ENCODE measurements at places on chromosomes 1 and 21.

- no peak for DNase-seq
These were observed 247.6 kb downstream of the MRPL39 start for GRCh38 chr21:25359724-25360123.

GRCh38 chr1:107459204-107459904 is 318.5 kb downstream of the NTNG1 start:
- no peak for DNase-seq

GRCh38 chr1:154659823-154660592 is 52.0 kb upstream of the ADAR start:
- no peak for DNase-seq

GRCh38 chr1:35886577-35887431 is 3.8 kb downstream of the AGO1 start:
- no peak for DNase-seq

DNA sequence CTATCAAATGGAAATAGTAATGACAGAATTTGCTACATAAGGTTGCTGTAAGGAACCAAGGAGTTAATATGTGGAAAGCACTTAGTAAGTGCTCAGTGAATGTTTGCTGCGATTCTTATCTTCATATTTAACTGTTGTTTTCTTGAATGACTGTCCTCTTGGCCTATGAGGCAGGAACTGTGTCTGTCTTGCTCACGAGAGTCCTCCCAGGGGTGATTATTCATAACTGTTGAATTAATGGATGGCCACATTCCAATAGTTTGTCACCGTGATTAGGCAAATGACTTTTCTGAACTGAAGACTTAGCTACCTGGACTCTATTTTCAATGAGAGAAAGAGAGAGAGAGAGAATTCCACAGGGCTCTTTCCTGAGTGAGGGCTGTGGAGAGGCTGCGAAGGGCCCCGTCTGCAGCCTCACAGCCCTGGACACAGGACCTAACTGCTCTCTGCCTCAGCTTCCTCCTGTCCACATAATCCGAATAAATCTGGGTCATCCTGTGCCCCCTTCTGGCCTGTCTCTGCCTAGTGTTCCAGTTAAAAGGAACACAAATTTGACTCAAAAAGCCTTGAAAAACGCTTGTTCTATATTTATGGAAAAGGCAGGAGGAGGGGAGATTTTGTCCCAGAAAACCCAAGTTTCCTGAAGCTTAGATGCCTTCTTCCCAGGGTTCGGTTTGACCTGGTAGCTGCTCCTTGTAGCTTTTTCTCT is 8.5 kb downstream of the EDN2 start:
- no peak for DNase-seq

GRCh38 chr1:192539297-192540092 is 36.1 kb upstream of the RGS1 start:
- no peak for DNase-seq

- no peak for DNase-seq
These were observed 205.6 kb upstream of the KAZN start for GRCh38 chr1:14392859-14393365.

- no peak for DNase-seq
These were observed 107.6 kb downstream of the PLXNA2 start for GRCh38 chr1:208136459-208137182.

DNA sequence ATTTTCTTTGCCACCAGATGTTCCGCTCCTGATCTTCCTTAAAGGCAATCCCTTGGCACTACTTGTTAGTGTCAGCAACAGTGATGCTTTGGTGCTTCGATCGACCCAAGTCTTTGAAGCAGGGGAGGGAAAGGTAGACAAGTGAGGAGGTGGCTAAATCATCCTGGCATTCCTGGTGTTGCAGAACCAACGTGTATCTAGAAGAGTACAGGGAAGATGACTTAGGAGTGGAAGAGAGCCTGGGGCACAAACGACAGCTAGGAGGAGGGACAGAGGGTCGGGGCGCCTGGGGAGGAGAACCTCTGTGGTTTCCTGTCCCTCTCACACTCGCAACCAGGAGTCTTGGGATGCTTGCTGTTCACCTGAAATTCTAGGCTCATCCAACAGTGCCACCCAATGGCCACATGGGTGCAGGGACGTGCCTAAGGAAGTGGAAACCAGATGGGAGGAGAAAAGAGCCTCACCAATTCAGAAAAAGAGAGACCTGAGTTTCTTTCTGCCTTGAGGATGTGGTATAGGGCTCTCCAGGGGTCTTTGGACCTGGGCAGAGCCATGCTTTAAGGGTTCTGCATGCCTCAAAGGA is 9.5 kb upstream of the KCNA2 start:
- peak; percentile 51 for DNase-seq

GRCh38 chr1:3650248-3651025 is 534 bp upstream of the WRAP73 start:
- no peak for DNase-seq

DNA sequence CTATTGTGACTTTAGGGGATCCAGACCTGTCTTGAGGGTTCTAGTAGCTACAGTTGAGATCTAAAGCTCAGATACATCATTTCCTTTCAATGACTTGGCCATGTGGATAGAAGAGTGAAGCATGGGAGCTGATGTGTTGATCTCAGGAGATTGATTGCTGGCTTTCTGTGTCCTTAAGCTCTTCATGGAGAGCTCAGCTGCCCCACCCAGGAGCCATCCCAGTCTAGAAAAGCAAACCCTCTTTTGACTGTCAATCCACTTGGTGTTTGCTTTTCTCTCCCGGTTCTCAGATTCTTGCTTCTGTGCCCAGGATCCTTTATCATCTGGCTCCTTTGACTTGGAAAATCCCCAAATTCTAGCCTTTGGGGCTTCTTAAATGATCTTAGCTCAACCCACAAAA is 87.2 kb downstream of the ATP1A1 start:
- DNase-seq, result no peak

- no peak for DNase-seq
These were observed 9.3 kb downstream of the SLC2A5 start for GRCh38 chr1:9059891-9060744.

GRCh38 chr1:20073256-20073655 is 3.3 kb downstream of the PLA2G5 start:
- no peak for DNase-seq

GRCh38 chr1:89836252-89837035 is 15.6 kb downstream of the LRRC8D start:
- no peak for DNase-seq

DNA sequence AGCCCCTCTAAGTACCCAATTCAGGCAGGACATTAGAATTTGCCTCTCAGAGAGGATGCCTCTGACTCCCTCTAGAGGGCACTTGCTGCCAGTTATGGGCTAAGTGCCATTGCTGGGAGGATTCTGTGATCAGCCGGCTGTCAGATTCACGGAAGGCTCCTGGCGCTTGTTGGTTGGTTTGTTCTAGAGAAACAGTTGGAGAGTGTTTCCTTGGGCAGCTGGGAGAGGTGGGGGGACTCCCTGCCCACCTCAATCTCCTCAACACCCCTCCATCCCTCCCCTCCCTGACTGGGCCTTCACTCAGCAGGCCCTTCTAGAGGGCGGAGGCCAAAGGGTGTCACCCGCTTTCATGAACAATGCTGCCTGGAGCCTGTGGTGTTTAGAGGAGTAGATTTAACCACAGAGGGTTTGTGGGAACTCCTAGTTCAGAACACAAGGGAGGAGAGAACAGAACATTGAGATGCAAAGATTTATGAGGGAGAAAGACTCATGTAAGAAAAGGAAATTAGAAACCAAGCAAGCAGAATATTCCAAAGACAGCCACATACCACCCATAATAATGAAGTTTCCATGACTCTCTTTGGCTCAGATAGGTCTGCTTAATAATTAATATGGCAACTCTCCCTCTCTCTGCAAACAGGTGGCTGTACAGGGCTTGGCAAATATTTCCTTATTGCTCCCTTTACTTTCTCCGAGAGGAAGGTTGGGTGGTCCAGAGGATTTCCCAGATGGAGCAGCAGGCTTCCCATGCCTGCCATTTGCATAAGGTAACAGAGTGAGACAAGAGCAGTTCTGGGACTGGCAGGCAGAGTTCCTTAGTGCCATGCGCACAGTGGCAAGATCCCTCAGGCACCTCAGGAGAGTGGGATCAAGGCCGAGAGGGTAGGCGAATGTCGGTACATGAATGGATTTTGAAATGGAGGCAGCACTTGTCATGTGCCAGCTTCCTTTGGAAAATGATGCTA is 30.0 kb upstream of the ACP6 start:
- DNase-seq, result peak; percentile 16

GRCh38 chr1:99650030-99650429 is 4.1 kb downstream of the PALMD start:
- DNase-seq, result peak; percentile 18

- DNase-seq, result no peak
These were observed at the start of gene PLCH2 for GRCh38 chr1:2476061-2476999. TSS of gene PLCH2 (plus strand) at chr1:2476289. CDS start at chr1:2476589, 300 bp downstream.

DNA sequence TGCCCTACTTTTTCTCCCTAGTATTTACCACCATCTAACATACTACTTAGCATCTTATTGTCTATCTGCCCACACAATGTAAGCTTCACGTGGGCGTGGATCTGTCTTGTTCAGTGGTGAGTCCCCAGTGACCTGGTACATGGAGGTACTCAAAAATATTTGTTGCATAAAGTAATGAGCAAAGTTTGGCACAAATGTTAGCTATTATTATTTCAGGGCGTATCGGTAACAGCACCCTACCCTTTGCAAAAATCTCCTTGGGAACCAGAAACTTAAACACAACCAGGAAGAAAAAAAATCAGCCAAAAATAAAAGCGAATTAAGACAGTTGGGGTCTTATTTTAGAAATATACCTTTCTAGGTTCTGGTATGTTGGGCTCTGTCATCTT is 454 bp upstream of the NENF start:
- peak; percentile 32 for DNase-seq

GRCh38 chr21:45263534-45263933 is 24.2 kb downstream of the POFUT2 start:
- no peak for DNase-seq

DNA sequence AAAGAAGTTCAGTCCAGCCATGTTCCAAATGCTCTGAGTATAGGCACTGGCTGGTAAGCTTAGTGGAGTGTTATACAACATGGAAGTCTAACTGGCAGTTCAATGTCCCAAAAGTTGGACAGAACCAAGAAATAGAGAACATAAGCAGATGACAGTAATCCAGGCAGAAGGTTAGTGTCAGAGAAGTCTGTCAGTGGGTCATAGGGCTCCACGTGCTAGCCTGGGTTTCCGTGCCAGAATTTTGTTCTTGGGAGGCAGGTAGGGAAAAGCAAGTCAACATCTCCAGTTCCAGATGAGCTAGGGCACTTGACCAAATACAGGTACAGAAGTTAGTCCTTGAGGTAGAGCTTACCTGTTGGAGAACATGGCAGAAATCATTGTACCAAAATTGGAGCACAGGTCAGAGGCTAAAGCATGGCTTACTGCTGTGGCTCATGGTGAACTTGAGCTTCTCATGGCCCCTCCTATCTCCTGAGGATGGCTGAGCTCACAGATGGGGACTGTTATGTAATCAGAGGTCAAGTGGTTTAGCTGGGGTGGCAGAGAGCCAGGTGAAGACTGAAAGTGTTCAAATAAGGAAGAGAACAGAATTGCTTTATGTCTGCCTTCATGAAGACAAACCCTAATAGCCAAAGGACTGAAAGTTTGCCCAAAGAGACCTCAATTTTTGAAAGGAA is 170.8 kb downstream of the NFIA start:
- peak; percentile 20 for DNase-seq

GRCh38 chr1:205531191-205532025 is 26.9 kb downstream of the CDK18 start:
- no peak for DNase-seq

- no peak for DNase-seq
These were observed 65.3 kb upstream of the COL6A1 start for GRCh38 chr21:45916011-45916840.

DNA sequence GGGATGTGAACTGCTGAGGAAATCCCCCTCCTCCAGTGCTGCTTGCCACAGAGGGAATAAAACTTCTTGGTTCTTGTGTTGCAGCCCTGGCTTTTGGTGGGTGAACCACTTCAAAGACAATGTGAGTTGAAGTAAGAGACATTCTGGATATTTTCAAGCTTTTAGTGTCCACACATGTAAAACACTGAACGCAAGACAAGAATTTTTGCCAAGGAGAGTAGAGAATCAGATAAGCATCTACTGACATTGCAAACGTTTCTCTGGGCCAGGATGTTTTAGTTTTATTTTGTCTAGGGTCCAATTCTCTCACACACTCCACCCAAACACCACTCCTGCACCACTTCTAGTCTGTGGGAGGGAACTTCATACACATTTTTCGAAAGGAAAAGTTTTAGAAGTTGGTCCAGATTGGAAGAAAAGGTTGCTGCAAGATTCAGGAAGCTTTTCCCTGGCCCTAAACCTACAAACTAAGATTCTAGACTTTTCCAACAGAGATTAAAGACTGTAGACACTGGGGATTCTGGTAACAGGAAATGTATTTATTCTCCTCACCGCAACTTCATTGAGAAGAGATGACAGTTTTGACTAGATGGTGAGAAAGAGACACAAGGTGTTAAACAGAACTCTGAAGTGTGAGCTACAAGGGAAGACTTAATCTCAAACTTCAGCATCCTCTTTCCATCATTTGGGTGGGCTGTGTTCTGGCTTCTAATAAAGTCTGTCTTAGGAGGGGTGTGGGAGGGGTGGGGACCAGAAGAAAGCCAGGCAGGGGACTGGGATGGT is 16.1 kb downstream of the FASLG start:
- DNase-seq, result no peak

- no peak for DNase-seq
These were observed 99.6 kb downstream of the DDX20 start for GRCh38 chr1:111855260-111855659.

DNA sequence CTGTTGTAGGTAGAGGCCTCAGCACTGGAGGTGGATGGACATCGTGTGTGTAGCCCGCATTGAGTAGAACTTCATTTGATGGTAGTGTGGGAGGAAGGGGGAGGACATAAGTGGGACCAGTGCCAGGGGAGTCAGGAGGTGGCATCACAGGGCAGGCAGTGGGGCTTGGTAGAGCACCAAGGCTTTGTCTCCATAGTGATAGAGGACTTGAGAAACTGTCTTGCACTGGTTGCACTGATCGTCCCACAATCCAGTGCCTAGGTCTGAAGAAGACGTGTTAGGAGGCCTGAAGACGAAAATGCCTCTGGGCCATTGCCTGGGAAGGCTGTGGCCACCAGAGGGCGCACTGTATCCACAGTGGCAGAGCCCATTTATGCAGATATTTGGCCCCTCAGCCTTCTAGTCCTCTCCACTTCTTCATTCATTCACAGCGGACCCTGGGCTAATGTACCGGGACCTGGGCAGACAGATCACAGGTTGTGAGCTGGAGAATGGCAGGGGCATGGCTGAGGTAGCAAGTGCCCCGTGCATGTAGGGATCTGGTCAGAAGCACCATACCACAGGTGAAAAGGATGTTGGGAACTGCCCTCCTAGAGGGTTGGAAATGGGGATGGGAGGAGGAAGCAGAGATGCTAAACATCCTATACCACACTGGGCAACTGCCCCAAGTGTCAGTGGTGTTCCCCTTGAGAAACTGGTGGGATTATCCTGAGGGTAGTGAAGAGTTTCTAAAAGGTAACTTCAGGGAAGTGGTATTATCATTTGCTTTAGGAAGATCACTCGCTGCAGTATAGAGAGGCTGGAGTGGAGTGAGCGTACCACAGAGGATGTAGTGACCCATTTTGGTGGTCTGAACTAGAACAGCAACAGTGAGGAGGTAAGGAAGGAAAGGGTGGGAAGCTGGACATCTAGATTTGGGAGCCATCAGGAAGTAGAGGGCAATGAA is 95.3 kb downstream of the PIK3R3 start:
- DNase-seq, result peak; percentile 80
